ENCODE measurements at places on chromosomes 12 and 14.

GRCh38 chr12:12392413-12392812, 35.5 kb downstream of the BORCS5 start:
- no peak for DNase-seq

DNA sequence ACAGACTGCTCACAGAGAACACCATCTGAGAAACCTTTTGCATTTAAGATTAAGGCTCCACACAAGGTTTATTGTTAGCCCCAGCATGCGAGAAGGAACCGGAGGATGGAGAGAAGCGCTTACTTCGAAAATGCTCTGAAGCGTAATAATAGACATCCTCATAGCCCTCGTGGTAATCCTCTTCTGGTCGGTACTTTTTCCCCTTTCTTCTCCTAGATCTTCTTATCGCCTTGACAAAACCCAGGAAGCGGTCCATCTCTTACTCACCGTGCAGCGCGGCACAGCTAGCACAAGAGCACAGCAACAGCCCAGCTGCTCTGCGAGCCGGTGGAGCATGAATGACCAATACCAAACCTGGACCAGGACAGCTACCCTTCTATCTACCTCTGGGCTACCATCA, 125.1 kb upstream of the GRIP1 start:
- DNase-seq, result no peak

- no peak for DNase-seq
Measured at GRCh38 chr14:34018564-34019244, 67.8 kb upstream of the EGLN3 start.

DNA sequence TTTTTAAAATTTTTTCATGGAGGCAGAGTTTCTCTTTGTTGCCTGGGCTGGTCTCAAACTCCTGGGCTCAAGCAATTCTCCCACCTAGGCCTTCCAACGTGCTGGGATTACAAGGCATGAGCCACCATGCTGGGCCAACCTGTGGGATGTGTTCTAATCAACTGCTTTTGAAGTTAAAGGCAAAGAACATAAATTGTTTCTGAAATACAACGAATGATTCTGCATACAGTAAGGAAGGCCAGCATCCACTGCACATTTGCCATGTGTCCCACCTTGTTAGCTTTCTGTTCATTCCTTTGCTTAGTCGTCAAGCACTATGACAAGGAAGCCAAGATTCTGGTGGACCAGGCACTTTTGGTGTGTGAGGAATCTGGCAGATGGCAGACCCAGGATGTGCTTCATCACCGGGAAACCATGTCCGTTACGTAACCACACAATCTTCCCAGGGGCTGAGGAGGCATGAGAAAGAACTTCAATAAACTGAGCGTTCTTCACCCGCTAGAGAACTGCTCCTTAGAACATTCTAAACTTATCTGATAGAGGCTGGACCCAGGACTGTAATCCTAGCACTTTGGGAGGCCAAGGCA, 24.5 kb downstream of the MOK start:
- no peak for DNase-seq

- DNase-seq, result peak; percentile 94
Measured at GRCh38 chr12:121793838-121794533, 498 bp upstream of the RHOF start.

GRCh38 chr12:73372856-73373255, 1100.7 kb downstream of the TRHDE start:
- DNase-seq, result no peak

GRCh38 chr14:52310541-52310940, 3.6 kb upstream of the PTGER2 start:
- no peak for DNase-seq

GRCh38 chr14:54322701-54323337, 74.0 kb upstream of the CDKN3 start:
- no peak for DNase-seq

DNA sequence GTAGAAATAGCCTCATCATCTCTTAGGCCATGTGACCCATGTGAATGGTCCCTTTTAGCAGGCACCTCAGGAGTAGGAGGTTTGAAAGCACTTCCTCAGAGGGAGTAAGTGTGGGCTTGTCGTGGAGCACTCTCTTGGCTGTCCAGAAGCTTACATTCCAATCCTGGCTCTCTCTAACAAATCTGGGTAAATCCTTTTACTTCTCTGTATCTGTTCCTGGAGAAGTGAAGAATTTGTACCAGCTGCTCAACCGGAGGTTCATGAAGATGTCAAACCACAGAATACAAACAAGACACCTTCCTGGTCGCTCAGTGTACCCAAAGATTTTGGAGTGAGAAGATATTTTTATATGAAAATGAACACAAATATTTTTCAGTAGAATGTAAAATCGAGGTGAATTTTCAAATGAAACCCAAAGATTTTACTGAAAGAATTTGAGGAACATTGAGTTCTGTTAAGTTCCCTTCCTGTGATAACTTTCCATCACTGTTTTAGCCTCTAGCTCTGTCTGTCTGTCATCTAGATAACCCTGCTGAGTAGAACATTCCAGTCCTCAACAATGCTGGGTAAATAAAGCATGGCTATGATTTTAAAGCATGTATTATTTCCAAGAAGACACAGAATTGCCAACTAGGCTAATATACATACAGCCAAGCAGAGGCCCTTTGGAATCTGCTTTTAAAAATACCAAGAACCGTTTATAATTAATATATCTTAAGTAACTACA, 263.9 kb upstream of the RGS6 start:
- DNase-seq, result no peak

- DNase-seq, result no peak
Measured at GRCh38 chr12:103043531-103044486, 86.3 kb downstream of the ASCL1 start.

- no peak for DNase-seq
Measured at GRCh38 chr12:67002720-67003119, 266.4 kb upstream of the CAND1 start.

- no peak for DNase-seq
Measured at GRCh38 chr12:101221301-101221700, 11.3 kb upstream of the SLC5A8 start.

GRCh38 chr12:110382683-110383082, 20.8 kb downstream of the ANAPC7 start:
- no peak for DNase-seq

GRCh38 chr12:20319366-20319765, 49.0 kb upstream of the PDE3A start:
- no peak for DNase-seq

DNA sequence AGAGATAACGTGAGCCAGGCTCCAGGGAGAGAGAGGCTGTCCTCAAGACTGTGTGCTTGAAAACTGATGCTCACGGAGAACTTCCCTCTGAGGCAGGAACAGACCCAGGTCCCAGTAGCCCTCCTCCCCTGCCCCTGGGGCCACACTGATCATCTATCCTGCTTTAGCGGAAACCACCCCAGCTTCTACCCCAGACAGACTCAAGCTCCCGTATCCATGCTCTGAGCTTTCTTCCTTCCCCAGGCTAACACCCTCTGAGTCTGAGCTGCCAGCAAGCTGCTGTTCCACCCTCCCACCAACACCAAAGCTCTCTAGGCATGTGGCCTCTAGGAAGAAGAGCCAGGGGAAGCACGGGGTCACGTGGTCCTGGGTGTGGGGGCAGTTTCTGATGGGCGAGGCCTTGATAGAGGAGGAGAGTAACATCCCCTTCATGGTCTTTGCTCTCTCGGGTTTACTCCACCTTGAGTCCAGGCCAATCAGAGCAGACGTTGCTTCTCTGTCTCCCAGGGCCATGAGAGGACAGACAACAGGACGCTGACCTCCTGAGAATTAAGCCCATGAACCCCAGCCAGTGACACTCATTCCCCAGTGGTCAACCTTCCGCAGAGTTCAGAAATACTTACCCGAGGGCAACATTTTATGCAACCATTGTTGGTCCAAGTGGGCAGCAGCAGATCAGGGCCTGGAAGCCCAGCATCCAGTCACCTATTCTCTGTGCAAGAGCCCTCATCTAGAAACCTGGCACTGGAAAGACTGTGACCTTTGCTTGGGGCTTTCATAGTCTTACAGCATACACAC, 1.4 kb downstream of the PCK2 start:
- peak; percentile 36 for DNase-seq

DNA sequence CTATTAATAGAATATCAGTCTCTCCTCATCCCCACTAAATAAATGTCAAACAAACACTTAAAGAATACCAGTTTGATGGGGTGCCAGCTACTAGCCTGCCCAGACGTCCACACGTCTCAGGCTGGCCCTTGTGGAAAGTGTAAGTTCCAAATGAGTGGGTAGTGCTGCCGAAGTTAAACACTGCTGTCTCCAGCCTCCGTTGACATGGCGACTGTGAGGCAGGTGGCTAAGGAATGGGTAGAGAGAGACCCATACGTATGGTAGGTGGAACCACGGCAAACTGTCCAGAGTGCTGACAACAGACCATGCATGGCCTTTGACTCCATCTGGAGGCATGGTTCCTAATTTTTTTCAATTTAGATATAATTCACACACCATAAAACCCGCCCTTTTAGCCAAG, 37.9 kb downstream of the PITPNM2 start:
- no peak for DNase-seq

DNA sequence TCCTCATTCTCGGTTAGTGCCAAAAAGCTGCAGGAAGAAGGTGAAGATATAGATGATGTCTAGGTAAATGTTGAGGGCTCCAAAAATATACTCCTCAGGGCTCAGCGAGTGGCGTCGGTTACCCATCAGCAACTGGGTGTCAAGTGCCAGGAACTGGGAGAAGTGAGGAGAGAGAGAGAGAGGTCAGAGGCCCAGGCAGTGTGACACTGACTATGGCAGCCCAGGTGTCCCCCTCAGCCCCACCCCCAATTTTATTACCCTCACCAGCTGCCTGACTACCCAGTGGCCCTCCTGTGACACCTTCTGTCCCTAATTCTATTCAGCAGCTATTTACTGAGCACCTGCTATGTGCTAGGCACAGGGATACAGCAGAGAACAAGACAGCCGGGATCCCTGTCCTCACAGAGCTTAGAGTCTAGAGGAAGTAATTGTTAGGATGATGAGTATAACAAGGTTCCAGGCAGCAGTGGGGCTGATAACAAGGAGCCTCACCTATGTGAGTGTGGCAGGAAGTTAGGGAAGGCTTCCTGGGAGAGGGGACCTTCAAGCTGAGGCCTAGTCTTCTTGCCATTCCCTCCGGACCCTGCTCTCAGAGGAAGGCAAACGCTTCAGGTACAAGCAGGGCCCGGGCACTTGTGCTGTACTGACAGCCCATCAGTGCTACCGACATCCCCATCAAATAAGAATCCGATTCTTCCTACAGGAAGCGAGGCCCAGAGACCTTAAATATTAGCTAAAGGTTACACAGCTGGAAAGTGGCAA, 27.8 kb upstream of the BCDIN3D start:
- DNase-seq, result no peak

GRCh38 chr14:63266106-63266505, 52.6 kb downstream of the GPHB5 start:
- DNase-seq, result no peak

DNA sequence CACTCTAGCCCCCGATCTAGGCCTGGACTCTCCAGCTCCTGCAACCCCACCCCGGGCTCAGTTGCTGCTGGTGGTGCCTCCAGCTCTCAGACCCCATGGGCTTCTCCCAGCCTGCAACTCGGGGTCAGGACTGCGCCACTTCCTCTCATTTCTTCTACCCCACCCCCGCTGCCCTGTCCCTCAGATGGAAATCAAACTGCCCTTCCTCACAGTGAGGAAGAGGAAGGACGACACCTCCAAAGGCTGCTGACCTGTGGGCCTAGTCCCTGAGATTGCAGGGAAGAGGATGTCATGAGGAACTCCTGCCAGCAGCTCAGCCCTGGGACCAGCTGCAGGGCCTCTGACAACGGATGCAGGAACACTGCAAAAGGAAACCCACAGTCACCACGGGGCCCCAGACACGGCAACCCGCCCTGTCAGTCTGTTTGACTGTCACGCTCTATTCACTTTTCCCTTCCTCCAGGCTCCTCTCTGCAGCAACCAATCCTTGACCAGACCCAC, 29.3 kb upstream of the PNMA1 start:
- DNase-seq, result peak; percentile 91

DNA sequence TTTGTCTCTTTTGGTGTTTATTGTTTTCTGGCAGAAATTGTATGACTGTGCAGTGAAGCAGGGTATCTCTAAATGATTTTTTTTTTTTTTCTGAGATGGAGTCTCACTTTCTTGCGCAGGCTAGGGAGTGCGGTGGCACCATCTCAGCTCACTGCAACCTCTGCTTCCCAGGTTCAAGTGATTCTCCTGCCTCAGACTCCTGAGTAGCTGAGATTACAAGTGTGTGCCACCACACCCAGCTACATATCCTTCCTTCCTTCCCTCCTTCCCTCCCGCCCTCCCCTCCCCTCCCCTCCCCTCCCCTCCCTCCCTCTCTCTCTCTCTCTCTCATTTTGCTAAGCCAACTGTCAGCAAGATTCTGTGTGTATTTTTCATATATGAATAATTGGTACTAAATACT, 94.4 kb downstream of the PPHLN1 start:
- DNase-seq, result no peak

GRCh38 chr12:6167327-6168280, 32.6 kb upstream of the CD9 start:
- peak; percentile 82 for DNase-seq

DNA sequence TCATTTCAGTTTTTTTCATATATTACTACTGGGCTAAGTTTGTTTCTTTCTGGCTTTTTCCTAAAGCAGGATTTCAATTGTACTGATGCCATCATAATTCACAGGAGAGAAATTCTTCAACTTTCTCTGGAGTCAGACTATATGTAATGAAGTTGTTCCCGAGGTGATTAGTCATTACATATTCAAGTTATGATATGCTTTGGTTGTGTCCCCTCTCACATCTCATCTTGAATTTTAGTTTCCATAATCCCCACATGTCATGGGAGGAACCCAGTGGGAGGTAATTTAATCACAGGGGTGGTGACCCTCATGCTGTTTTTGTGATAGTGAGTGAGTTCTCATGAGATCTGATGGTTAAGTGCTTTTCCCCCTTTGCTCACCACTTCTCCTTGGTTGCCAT, 227.5 kb upstream of the LRIG3 start:
- DNase-seq, result no peak

GRCh38 chr12:90851800-90852718, 102.9 kb downstream of the CCER1 start:
- DNase-seq, result no peak

GRCh38 chr14:80637756-80638619, 303.6 kb downstream of the CEP128 start:
- no peak for DNase-seq

DNA sequence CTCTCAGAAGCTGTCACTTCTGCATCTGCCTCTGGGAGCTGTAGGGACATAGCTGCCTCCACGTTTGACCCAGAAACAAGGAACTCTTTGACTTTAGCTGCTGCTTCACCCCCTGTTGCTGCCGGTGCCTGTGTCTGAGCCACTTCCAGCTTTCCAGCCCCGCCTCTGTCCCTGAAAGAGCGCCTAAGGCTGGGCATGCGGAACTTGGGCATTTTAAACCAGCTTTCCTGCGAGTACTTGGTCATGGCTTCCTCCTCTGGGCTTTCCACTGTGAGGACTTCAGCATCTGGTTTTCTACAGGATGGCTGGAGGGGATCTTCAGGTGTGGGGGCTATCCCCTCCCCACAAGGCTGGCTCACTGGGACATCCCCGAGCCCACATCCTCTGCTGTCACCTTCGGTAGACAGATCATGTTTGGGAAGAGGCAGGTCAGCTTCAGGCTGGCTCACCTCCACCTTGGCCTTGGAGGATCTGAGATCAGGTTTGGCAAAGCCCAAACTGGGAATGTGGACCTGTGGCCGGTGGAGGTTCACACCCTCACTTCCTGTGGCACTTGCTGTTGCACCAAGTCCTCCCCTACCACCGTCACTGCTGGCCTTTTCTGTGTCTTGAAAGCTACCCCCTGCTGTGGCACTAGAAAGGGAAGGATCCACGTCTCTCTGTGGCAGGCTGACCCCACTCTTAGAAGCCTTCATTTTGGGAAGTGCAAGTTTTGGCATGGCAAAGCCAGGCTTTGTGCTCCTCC, 15.2 kb downstream of the PLD4 start:
- peak; percentile 43 for DNase-seq

- no peak for DNase-seq
Measured at GRCh38 chr12:21615431-21615830, 10.8 kb upstream of the GYS2 start.
